ENCODE measurements at places on chromosomes 5 and 9.

GRCh38 chr5:150538007-150538917, 30.3 kb downstream of the NDST1 start:
- DNase-seq: no peak

GRCh38 chr5:122236270-122237040, 75.6 kb upstream of the SNCAIP start:
- DNase-seq: no peak

- no peak for DNase-seq
Observed at GRCh38 chr9:133968428-133968827, 23.7 kb downstream of the VAV2 start.

GRCh38 chr5:113255579-113256386, 179.0 kb downstream of the TSSK1B start:
- no peak for DNase-seq

- no peak for DNase-seq
Observed at GRCh38 chr5:151820903-151821302, 49.1 kb downstream of the G3BP1 start.

DNA sequence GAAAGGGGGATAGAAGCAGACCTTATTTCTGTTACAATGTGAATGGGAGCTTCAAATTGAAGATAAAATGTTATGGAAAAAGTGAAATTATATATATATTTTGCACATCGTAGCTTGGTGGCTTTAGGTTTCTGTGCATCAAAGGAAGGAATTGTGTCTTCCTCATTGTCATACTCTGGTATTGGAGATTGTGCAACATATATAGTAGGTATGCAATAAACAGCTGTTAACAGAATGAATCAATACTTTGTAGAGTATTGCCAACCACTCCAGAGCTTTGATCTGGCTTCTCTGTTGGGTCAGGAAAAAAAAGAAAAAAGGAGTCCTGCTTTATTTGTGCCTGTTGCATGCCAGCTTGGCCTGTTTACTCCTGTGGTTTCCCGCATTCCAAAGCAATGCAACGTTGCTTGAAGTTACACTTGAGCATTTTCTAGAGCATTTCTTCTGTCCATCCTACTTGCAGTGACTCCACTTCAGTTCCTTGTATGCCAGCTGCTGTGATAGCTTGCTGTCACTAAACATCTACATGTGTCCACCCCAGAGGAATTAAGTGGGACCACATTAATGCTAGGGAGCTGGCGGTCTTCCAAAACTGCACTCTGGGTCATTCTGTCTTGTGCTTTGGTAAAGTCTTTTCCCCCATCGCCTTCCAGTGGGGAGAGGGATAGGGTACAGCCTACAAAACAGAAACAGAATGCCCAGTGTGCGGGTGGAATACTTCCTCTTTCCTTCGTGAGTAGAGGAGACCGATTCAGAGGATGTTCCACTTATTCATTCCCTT, 62.0 kb upstream of the MEF2C start:
- no peak for DNase-seq

GRCh38 chr9:129054163-129054851, 17.9 kb downstream of the MIGA2 start:
- DNase-seq: no peak

GRCh38 chr5:180140079-180140554, 68.6 kb upstream of the RNF130 start:
- no peak for DNase-seq

GRCh38 chr5:3736926-3737325, 141.3 kb downstream of the IRX1 start:
- no peak for DNase-seq

- no peak for DNase-seq
Observed at GRCh38 chr5:67316695-67317094, 120.1 kb upstream of the CD180 start.

GRCh38 chr9:28158451-28158850, 585.2 kb upstream of the C9orf72 start:
- DNase-seq: no peak

GRCh38 chr9:110069326-110070248, 138.4 kb downstream of the C9orf152 start:
- DNase-seq: no peak

DNA sequence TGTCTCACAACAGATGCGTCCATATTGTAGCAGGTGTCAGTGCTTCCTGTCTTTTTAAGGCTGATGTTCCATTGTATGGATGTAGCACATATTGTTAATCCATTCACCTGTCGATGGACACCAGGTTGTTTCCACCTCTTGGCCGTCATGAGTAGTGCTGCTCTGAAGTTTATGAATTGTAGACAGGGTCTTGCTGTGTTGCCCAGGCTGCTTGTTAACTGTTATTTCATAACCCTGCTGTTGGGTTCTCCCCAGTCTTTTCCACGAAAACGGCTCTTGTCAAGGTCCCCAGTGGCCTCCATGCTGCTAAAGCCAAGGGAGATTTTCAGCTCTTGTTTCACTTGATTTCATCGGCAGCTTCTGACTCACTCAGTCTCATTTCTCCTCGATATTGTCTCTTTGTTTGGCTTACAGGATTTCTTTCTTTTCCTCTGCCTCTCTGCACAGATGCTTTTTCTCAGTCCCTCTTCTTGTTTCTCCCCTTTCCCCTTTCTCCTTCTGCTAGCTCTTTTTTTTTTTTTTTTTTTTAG, 12.1 kb upstream of the PSD2 start:
- DNase-seq: no peak

DNA sequence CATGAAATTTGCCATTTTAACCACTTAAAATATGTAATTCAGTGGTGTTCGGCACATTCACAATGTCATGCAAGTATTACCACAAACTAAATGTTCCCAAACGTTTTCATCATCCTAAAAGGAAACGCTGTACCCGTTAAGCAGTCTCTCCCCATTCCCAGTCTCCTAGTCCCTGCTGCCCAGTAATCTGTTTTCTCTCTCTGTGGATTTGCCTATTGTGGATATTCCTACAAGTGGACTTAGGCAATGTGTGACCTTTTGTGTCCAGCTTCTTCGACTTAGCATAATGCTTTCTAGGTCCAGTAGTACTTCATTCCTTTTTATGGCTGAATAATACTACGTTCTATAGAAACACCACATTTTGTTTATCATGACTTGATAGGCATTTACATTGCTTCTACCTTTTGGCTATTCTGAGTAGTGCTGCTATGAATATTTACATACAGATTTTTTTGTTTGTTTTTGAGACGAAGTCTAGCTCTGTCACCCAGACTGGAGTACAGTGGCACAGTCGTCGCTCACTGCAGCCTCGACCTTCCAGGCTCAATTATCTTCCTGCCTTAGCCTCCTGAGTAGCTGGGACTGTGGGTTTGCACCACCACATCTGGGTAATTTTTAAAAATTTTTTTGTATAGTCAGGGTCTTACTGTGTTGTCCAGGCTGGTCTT, 13.0 kb downstream of the DENND4C start:
- DNase-seq: no peak

- peak; percentile 17 for DNase-seq
Observed at GRCh38 chr9:70229579-70229978, 29.2 kb upstream of the SMC5 start.

DNA sequence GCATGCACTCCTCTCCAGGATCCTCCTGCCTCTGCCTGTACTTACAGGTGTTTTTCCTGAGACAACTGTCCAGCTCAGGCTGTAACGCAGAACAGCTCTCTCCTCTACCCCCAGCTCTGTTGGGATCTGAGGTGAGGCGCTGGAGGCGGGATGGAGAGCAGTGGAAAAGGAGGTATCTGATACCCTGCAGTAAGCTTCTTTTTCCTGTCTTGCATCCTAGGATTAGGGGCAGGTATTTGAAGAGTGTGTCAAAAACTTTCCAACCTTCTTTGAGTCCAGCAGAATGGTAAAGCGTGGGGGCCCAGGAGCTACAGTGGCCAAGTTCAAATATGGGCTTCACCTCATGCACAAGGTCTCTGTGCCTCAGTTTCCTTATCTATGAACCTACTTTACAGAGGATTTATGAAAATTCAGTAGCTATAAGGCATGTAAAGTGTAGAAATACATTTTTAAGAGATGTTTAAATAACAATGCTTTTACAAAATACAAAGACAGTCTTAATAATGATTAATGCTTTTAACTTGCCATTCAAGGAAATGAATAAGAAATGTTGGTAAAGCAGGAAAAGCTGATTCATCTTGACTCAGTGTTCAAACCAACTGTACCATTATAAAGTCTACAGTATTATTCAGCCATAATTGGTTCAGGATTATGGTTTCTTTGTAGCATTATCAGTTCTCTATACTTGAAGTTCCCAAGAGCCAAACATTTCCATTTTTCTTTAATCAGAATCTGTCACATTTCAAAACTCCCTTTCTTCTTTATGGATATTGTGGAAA, 26.1 kb downstream of the MAP1B start:
- no peak for DNase-seq

GRCh38 chr9:96649620-96650324, 5.3 kb downstream of the PRXL2C start:
- no peak for DNase-seq

- DNase-seq: no peak
Observed at GRCh38 chr9:16515879-16516301, 354.6 kb downstream of the BNC2 start.

DNA sequence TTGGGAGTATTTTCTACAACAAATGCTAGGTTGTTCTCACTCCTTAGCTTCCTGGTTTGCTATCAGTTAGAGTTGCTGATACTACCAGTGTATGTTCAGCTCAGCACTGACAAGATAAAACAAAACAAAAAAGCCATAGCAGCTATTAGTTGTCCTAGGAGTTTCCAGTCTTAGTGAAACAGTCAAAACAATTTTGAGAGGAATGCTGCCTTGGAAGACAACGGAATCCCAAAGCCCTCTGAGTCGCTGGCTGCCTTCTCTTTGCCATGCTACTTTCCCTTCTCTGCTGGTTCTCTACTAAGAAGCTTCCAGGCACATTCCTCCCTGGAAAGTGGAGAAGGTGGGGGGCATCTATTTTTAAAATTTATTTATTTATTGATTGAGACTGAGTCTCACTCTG, 5.4 kb upstream of the CREBRF start:
- DNase-seq: no peak

DNA sequence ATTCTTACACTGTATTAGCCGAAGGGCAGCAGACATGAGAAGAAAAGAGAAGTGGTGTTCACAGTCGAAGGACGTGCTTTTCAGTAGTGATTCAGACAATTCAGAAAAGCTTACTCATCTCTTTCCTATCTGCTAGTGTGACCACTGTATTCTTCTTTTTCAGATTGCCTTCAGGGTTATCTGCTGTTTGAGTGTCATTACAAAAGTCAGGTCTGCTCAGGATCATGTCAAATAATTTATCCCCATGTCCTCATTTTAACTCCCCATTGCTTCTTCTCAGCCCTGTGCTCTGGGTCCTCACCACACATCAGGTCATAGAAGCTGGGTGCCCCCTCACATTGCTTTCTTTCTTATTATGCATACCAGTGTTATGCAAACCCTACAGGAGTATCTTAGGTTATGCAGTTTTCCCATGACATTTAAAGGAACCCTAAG, 394.0 kb downstream of the CETN3 start:
- peak; percentile 46 for DNase-seq

DNA sequence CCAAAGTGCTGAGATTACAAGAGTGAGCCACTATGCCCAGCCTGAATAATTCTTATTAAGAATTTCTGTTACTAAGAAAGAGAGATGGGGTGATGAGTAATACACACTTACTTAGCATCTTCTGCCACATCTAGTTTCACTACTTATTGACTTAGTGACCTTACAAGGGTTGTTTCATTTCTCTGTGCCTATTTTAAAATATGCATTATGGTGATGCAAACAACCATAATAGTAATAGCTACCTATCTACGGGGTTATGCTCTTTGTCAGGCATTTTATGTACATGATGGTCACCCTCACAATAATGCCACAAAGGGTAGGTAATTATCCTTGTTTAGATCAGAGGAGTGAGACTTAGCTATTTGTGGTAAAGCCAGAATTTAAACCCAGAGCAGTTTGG, 499.0 kb upstream of the SGCD start:
- DNase-seq: no peak

GRCh38 chr9:91994422-91994821, 44.4 kb upstream of the ROR2 start:
- no peak for DNase-seq

- no peak for DNase-seq
Observed at GRCh38 chr5:135246605-135246922, 152.5 kb downstream of the MACROH2A1 start.

- no peak for DNase-seq
Observed at GRCh38 chr9:34996181-34996904, 6.8 kb downstream of the DNAJB5 start.

Data from AML-193 (cell line).